ENCODE measurements at places on chromosomes 13 and 19.

GRCh38 chr19:664913-665443 is 2.0 kb upstream of the RNF126 start:
- peak; percentile 99 for DNase-seq

- DNase-seq = no peak
Observed at GRCh38 chr13:44063881-44064280, 184.2 kb downstream of the LACC1 start.

- no peak for DNase-seq
Observed at GRCh38 chr13:33134213-33134612, 118.0 kb downstream of the KL start.

- DNase-seq = no peak
Observed at GRCh38 chr19:51644636-51645271, 1.9 kb downstream of the SIGLEC14 start.

DNA sequence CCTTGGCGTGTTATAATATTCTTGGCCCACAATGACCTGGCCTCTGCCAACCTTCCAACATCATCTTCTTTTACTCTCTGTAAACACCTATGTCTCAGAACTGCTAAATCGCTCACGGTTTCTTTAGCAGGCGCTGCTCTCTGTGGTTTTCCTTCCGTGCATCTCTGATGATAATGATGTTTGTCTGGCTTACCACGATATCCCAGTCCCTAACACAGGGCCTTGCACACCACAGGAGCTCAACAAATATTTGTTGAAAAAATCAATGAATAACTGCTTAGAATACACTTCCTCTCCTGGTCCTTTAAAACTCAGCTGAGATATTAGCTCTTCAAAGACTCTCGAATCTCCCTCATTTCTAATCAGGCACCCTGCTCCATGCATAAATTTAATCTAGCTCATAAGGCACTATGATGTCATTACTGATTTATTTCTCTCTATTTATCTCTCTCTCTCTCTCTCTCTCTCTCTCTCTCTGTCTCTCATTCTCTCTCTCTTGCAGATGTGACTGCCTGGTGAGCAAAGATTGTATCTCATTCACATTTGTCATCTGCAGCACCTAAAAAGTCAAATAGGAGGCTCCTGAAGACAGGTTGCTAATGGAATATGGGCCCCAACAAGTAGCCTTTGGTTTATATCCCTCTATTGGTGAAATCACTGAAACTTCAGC is 206.4 kb downstream of the NHLRC3 start:
- DNase-seq = no peak

DNA sequence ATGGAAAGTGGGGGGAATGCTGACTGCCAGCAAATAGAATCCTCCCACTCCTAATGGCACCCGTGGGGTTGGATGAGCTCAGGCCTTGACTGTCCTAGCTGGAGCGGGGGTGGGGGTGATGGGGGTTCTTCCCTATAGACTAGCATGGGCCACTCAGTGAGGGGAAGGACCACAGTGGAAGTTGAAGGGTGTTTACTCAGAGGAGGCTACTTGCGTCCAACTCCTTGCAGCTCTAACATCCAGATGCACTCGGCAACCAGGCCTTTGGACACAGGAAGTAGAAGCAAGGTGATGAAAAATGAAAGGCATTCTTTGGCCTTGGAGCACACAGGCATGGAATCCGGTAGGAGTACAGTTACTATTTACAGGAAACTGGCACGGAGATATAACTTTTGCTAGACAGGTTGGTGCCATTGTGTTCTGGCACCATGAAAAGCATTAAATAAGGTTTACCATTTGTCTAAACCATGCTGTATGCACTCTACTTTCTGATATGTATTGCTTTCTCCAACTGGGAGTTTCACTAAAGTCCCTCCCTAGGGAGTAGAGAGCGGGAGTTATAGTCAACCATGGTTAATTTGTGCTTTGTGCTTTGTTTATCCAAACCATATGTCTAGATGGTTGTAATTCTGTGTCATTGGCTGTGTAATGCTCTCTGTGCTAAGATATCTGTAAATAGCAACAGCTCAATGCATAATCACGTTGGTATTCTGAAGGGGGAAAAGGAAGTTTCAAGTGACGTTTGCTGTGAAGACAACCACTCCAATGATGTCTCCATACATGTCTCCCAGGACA is 125.3 kb downstream of the TSHZ3 start:
- DNase-seq = no peak

DNA sequence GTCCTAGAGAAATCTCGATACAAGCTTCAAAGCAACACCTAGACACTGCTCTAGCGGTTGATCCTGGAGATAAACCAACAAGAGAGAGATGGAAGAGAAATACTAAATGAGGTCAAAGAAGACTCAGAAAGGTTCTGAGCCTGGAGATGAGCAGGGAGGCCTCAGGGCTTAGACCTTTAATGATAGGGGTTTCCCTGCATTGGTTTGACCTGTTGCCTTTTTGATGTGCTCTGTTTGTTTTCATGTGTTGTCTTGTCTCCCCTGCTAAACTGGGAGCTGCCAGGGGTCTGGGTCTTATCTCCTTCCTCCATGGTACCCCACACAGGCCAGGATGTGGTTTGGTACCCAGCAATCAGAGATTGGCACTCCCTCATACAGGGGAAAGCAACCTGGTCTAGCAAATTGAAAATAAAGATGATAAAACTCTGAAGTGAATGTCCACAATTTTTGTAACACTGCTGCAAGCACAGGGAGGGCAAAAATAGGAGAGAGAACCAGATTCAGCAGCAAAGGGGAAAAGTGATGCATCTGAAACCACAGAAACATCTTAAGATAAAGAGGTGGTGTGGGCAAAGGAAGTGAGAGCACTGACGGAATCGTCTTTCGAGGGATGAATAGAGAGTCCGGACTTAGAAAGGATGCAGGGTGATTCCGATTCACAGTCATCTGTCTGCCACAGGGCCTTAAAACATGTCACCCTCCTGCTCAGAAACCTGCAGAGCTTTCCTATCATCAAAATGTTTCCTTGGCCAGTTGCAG is 3.5 kb downstream of the FFAR2 start:
- no peak for DNase-seq

DNA sequence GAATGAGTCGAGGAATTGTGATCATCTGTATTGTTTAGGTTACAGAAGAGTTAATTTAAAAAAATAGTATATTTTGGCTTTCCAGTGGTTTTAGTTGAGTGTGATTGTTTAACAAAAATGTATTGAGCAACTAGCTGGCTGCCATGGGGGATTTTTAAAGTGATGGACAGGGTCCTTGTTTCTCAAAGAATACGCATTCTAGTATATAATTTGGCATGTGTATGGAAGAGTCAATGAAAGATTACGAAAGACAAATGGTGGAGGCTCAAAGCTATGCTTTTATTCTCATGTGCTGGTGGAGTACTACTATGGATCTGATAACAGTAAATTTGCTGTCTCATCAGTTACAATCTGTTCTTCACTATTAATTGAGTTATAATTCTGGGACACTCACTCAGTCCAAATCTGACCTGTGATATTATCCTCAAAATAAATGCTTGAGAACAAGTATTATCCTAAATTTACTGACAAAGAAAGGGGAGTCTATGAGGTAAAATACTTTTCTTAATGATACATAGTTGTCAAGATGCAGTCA is 240.0 kb downstream of the GPC6 start:
- DNase-seq = no peak
